ENCODE measurements at places on chromosomes 4 and X.

GRCh38 chr4:41061482-41062185 lies 152.7 kb downstream of the APBB2 start:
- no peak for DNase-seq

GRCh38 chr4:17336986-17337385 lies 174.9 kb downstream of the QDPR start:
- DNase-seq: no peak

DNA sequence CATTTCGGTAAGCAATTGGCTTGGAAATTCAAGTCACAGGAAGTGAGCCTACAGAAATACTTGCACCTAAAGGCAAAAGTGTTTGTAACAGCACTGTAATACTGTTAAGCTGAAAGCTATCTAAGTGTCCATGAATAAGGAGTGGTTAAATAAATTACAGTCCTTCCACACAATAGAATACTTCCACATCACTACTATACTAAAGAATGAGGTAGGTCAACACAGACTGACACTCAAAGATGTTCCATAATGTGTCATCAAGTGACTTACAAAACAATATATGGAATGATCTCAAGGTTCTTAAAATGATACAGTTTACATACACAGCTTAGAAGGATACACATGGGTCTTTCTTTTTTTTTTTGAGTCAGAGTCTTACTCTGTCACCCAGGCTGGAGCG lies 27.0 kb downstream of the SLC10A6 start:
- no peak for DNase-seq

DNA sequence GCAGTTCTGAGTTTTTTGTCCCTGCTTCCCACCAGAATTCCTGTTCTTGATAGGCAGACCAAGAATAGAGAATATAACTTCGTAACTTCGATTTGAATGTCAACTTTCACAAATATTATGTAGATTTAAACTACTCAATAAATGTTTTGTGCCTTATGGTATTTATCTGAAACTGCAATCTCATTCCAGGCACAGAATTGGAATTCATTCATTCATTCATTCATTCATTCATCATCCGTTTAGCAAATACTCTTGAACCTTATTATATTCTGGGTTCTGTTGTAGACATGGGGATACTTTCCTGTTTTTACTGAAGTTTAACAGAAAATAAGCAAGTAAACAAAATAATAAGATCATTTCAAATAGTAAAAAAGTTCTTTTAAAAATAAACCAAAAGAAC lies 324.4 kb downstream of the UNC5C start:
- DNase-seq: no peak

DNA sequence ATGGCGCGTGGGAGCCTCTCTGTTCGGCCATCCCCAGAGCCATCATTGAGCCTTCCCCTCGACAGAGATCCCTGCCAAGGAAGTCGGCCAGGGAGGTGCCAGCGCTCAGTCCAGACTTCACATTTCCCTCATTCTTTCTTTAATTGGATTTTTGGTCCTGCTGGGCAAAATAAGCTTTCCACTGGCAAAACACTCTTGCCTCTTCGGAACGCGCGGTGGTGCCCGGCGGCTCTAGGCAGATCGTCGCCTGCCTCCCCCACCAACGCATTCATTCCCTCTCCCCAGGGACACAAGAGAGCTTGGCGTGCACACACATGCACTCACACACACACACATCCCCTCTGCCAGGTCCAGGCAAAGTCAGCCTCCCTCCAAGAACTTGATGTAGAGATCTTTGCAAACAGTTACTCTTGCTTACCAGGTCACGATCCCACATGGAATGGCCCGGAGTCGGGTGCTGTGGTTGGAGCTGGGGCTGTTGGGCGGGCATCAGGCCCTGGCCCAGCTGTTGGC lies 257.1 kb downstream of the BCOR start:
- no peak for DNase-seq

- no peak for DNase-seq
Measured at GRCh38 chr4:169582706-169583105, 29.7 kb downstream of the NEK1 start.

- DNase-seq: no peak
Measured at GRCh38 chrX:46782034-46782433, 23.1 kb upstream of the SLC9A7 start.

DNA sequence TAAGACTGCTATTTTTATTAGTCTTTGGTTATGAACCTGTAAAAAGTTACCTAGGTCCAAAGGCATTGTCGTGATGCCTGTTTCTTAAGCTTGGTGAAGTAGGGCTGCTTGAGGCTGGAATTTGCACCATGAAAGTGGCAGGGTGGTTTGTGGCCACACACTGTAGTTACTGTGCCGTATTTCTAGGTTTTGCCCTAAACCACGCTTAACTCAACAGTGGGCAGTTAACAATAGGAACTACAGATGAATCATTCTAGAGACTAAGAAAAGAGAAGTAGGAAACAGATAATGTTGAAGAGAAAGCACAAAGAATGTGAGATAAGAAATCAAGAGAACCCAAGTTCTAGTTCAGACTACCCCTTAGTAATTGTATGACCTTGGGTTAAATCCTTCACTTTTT lies 11.5 kb downstream of the ETNPPL start:
- no peak for DNase-seq
